ENCODE measurements at places on chromosomes 11 and 22.
A peak's percentile ranks its signal among the peaks of the same experiment; 100 is the strongest.

DNA sequence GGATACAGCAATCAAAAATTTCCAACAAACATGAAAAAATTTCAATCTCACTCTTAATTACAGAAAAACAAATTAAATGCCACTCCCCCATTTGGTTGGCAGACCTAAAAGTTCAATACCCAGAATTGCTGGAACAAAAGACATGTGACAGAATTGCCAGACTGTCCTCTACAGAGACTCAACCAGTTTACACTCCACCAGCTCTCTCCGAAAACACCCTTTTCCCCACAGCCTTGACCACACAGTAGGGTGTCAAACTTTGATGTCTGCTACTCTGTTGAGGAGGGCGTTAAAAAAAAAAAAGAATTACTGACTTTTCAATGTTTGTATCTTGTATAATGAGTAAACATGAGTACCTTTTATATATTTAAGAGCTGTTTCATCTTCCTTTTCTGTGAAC, 44.7 kb upstream of the YPEL1 start:
- no peak for DNase-seq

DNA sequence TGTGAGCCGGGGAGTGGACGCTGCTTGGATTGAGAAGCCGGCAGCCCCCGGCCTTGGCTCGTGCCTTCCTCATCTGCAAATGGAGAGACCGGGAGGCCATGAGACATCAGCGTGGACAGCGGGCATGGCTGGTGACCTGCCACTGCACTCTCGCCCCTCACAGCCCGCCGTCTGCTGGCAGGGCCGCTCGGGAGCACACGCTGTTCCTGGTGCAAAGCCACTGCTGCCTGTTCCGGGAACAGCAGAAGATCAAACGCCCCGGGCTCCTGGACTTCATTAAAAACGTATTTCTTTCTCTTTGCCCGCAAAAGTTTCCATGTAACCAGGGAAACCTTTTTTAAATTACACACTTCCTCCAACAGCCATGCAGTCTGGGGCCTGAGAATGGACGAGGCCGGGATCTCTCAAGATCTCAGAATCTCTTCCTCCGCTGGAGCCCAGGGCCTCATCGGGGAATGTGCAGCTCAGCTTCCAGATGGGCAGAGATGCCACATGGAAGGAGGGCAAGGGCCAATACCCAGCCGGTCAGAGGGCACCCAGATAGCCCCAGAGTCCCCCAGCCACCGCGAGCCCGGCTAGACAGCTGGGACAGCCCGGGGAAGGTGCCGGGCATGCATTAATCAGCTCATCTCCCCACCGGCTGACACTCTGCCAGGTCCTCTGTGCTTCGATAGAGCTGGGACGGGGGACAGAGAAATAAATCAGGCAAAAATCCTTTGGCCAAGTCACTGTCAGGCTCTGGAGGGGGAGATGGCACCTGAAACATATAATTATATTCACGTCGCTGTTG, 62.8 kb upstream of the PRR5 start:
- DNase-seq = no peak

GRCh38 chr22:30074147-30074546, 6.1 kb upstream of the HORMAD2 start:
- DNase-seq = no peak

GRCh38 chr22:44971651-44972362, 38.0 kb downstream of the PHF21B start:
- no peak for DNase-seq

DNA sequence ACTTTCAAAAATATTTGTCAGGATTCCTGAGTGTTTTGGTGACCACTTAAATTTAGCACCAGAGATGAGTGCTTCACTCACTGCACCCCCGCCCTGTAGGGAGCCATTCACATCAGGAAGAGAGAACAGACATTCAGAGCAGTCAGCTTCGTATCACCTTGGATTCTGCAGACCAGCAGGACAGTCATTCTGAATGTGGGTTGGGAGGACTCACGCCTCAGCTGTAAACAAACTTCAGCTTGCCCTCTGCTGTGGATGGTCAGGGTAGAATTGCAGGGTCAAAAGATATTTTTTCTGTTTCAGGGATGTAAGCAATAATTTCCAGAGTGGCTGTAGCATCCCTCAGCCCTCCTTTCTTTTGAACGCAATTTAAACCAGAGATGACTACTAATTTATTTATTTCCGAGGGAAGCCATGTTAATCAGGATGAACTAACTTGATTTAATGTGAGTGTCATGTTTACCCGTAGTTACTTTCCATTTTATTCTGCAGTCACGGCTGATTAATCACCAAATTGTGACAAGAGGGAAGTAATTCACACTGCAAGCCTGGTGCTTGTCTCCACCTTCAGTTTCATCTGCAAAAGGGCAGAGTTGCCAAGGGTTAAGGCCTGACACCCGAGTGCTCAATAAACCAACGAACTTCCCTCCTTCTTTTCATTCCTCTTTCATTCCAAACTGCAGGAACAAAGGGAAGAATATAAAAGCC, 174.2 kb upstream of the DDI1 start:
- no peak for DNase-seq

GRCh38 chr11:71971680-71972079, 27.0 kb upstream of the IL18BP start:
- DNase-seq = no peak

GRCh38 chr11:12003815-12004214, 4.6 kb downstream of the DKK3 start:
- no peak for DNase-seq

GRCh38 chr22:43829904-43830851, 18.1 kb upstream of the EFCAB6 start:
- DNase-seq = no peak

GRCh38 chr11:104152941-104153505, 10.9 kb downstream of the PDGFD start:
- no peak for DNase-seq

DNA sequence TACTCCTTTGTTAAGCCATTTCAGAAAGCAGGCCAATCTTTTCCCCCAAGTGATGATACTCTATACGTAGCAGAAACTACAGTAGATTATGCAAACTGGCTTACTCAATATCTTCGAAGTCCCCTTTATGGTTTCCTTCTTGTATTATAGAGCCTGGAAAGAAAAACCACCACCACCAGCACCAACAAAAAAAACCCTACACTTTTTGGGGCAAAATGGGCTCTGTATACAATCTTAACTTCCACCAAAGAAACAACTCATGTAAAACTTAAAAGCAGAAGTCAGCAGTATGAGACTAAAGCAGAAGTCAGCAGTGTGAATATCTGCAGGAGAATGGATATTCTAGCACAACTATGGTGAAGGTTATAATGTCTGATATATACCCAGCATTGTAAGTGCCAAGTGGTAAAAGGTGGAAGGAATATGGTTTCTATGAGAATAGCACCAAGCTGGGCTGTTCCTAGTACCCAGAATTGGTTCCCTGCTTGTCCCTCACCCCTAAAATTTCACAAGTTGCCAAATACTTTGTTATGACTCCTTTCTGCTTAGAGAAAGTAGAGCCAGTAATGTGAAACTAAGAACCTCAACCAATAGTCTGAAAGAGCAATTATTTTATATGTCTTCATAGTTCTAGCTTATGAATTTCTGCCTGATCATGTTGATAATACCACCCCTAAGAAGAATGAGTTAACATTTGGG, 252.1 kb downstream of the SBF2 start:
- DNase-seq = no peak

DNA sequence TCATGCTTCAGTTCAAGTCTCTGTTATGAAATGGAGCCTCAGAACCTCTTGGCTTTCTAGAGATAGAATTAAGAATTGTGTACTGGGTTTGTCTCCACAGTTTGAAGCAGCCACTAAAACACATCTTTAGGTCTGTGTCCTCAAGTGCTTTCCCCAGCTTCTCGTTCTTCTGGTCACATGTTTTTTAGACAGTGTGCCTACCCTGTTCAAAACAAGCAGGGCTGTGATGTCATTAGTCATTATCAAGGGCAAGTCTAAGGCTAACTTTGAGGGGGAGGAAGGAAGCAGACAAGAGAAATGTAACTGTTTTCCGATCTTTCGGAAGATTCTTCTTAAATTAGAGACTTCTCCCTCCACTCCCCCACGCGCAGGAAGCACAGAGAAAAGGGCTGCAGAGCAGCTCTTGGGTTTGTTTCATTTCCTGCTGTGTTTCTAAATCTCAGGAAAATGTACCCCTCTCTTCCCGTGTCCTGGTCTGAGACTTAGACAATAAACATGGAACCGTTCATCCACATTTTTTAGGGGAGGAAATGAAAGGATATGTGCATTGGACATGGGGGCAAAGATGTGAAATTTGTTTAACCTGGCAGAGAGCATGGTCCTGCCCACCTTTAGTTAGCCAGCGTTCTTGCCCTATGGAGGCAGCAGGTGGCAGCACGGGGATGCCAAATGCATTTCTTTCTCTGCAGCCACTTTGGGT, 3.1 kb downstream of the AKIP1 start:
- DNase-seq = peak; percentile 32

DNA sequence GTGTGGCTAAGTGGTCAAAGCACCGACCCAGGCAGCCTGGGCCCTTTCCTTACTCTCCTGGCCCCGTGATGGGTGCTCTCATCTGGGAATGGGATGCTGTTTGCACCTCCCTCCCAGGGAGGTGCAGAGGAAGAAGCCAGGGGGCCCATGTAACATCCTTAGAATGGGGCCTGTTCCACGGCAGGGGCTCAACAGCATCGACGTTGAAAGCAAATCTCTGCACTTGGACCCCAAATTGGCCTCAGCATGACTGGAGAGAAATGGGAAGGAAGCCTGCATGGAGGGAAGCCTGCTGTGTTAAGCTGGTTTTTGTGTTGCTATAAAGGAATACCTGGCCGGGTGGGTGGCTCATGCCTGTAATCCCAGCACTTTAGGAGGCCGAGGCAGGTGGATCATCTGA, 1288.4 kb downstream of the TBC1D22A start:
- no peak for DNase-seq

- no peak for DNase-seq
Observed at GRCh38 chr11:32072872-32073643, 17.8 kb upstream of the RCN1 start.

DNA sequence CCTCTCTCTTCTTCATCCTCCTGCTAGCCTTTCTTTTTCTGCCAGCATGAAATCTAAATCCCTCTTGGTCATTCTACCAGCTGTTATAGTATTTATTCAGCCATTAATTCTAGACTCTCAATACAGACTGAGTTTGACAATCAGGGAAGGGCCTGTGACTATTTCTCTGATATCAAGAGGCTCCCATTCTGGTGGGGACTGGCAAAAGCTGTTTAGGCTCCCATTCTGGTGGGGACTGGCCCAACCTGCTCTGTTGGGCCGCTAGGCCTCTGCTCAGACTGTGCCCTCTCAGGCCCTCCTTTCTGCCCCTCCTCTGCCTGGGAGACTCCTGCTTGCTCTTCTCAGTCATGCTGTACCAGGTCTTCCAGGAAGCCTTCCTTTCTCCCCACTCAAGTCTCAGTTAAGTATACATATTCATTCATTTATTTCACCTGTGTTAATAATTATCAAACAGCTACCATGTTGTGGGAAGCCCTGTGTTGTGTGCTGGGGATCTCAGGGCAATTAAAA, 323.7 kb upstream of the NARS2 start:
- no peak for DNase-seq

DNA sequence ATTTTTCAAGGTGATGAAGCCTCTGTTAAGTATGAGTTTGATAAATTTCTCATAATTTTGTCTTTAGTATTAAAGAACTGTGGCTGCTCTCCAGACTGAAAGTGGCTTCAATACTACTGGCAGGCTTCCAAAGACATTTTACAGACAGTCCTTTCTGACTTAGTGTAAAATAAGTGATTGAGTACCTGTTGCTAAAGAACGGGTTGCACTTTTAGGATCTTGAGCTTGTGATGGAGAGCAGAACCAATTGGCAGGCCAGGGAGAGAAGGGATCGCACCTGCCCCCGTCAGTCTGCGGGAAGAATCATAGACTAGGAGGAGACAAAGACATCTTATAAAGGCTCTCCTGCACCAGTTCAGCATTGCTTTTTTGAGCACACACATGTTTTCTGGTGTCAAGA, 4.4 kb downstream of the NCAM1 start:
- DNase-seq = no peak

DNA sequence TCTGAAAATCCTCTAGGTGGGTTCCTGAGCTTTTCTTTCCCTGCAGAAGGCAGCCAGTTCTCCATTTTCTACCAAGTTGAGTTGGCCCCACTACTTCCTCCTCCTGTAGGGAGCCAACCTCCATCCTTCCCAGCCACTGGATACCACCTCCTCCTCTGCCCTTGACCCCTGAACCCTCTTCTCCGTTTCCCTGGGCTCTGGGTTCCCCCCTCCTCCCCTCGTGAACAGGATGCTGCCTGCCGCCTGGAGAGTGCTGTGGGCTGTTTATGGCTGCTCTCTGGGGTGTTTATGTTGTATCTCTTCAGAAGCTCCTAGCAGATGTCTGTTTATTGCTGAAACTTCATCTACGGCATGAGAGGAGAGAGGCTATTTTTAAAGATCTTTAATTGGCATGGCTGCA, 8.6 kb downstream of the MICAL2 start:
- no peak for DNase-seq

GRCh38 chr11:100759106-100759505, 72.0 kb downstream of the ARHGAP42 start:
- DNase-seq = no peak

DNA sequence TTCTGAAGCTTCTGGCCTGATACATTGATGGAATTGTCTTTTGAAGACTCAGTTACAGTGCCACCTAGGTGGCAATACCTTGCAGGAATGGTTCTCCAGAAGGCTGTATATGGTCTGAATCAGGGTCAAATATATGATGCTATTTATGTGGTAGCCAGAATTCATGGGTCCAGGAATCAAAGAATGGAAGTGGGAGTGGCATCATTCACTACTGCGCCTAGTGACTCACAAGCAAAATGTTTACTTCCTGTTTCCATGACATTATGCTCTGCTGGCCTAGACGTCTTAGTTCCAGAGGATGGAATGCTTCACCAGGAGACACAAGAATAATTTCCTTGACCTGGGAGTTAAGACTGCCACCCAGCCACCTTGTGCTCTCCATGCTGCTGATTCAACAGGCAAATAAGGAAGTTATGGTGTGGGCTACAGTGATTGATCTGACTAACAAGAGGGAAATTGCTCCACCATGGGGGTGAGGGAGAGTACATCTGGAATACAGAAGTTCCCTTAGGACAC, 491.8 kb downstream of the ETS1 start:
- DNase-seq = no peak

DNA sequence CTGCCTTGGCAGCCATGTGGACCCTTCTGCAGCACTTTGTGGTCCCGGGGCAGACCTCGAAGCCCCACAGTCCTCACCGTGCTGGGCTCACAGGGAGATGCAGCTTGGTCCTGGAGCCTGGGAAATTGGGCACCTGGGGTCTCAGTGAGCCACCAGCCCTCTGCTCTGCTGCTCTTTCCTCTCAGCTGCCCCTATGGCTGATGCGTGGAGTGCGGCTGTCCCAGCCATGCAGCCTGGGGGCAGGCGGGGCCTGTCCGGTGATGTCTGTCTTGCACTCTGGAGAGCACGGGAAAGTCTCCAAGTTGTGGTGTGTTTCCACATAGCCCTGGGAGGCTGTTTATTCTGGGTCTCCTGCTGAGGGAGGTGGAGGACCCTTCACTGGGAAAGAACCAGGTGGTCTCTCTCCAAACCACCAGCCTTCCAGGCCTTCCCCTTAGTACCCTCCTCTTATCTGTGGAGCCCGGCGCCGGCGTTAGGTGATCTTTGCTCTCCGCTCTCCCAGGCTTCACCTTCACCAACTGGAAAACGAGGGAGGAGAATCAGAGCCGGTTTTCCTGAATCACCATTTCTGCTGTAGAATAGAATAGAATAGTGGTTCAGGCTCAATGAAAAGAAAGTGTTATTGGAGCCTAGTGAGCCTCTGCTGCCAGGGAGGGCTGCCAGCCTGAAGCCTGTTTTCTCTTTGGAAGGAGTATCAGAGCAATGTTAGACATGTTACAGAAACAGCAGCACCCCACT, 41.2 kb upstream of the GRAMD4 start:
- DNase-seq = no peak

Data from activated T-cell treated with anti-CD3 and anti-CD28 coated beads for 1 hour (primary cell).